ENCODE measurements at places on chromosomes 16 and 17. TPM values are rescaled to one million over a fixed set of nuclear protein-coding genes. Genes with fewer than 3 reads are reported as not detected.

GRCh38 chr17:61458421-61459141 lies 6.4 kb downstream of the TBX4 start:
- DNase-seq, result no peak

GRCh38 chr17:55672585-55673501 lies 49.8 kb downstream of the TMEM100 start:
- peak; percentile 23 for DNase-seq

- no peak for DNase-seq
These were observed 188.2 kb upstream of the CIBAR2 start for GRCh38 chr16:85300406-85300968.

DNA sequence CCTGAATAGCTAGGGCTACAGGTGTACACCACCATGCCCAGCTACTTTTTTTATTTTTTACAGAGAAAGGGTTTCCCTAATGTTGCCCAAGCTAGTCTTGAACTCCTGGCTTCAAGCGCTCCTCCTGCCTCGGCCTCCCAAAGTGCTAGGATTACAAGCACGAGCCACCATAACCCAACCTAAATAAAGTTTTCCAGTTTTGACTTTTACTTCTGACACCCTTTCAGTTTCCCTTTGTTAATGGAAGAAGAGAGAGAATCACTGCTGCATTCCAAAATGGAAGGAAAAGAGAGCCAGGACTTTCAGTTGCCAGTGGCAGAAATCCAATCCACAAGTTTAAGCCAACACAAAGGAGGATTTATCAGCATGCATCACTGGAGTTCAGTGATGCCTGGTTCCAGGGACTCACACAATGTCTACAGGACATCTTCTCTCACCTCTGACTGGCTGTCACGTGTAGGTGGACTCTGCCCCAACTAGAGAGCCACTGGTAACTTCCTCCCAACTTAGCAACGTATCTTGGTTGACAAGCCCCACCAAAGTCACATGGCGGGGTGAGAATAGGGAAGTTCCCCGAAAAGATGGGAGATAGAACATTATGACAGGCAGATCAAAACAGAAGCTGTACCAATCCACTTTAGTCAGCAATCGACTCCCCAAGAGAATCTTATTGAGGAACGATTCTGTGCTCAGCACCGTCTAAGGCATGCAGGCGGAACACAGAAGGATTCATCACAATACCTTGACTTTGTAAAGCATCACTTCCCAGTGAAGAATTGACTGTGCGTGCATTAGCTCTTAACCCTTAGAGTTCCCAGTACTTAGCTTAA lies 46.5 kb downstream of the GAS7 start:
- DNase-seq, result peak; percentile 52

DNA sequence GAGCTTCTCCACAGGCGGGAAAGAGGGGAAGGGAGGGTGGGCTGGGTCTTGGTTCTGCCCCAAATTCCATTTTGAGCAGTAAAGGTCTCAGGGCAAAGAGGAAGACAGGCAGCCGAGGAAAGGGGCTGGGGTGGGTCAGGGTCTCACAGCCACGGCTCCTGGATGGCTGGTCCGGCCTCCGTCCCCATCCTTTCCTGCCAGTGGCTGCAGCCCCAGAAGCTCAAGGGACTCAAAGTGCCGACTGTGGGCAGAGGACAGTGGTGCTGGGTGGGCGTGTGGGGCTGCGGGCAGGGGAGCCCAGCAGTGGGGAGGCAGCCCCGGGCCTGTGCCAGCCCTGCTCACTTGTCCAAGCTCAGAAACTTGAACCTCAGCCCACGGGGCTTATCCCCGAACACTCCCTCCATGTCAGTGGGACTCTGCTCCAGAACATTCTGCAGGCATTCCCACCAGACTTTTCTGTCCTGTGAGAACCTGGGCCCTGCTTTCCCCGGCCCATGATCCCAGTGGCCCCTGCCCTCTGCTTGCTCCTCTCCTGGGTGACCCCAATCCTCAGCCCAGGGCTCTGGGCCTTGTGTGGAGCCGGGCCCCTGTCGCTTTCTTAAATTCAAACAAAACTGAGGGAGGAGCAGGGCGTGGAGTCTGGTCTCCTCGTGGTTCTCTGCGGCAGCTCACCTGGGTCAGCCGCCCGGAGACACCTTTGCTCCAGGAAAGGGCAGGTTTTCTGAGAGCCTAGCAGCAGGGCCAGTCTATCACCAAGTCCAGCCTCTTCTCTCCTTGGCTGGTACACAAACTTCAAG lies 117.8 kb upstream of the METRNL start:
- DNase-seq, result no peak

DNA sequence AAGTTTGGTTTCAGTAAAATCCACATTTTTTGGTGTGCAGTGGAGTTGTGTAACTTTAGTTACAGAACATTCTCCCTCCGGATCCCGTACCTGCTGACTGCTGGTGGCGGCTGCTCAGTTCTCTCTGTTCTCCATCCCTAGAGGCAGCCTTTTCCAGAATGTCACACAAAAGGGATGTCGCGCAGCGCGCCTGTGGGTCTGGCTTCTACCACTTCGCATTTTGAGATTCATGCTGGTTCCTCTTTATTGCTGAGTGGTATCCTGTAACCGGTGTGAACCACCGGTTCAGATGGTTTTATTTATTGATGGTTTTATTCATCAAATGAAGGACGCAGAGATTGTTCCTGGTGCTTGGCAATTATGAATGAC lies 981 bp upstream of the CEP131 start:
- no peak for DNase-seq

DNA sequence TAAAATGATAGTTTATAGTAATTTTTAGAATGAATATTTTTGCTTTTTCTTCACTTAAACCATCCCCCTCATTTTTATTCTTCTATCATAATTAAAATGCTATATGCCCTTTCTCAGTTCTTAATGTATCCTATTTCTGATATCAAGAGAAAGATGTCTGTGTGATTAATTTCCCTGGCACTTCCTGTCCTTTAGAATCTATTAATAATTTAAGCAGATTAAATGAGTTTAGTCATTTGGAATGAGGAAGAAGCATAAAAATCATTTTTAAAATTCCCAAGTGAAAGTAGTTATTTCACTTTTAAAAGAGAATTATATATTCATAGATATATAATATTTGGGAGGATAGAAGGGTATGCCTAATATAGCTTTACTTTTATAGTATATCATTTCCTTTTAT lies 27.8 kb upstream of the CDR2 start:
- DNase-seq, result peak; percentile 36

GRCh38 chr17:30551996-30552339 lies 74.8 kb downstream of the GOSR1 start:
- no peak for DNase-seq

DNA sequence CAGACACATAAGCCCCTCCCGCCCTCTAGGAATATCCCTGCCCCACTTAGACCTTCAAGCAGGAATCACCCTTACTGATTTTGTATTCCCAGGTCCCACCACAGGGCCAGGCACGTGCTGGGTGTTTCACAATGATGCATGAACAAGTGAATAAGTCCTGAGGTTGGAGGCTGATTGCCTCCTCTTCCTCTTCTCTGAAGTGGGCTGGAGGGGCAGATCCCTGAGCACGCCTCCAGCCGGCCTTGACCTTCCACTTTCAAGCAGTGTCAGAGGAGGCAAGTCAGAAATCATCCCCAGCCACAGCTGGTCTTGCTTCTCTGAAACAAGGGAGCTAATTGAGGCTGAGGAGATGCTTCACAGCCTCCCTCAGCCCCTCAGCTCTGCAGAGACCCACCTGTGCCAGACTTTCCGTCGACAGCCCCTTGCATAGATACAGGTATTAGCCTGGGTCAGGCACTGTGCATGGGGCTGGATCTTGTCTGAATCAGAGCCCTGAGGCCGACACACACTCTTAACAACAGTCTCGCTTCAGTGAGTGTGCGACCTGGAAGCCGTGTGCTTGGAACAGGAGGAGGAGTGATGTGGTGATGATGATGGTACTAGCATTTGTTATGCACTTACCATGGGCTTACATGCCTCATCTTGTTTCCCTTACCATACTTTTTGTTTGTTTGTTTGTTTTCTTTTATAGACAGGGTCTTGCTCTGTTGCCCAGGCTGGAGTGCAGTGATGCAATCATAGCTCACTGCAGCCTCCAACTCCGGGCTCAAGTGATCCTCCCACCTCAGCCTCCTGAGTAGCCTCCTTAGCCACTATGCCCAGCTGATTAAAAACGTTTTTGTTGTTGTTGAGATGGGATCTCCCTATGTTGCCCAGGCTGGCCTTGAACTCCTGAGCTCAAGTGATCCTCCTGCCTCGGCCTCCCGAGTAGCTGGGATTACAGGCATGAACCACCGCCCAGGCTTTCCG lies 15.0 kb downstream of the MRM1 start:
- no peak for DNase-seq

GRCh38 chr17:40242774-40243173 lies 23.7 kb downstream of the WIPF2 start:
- DNase-seq, result no peak

GRCh38 chr16:68013440-68013839 lies 2.3 kb downstream of the DPEP2NB start:
- no peak for DNase-seq

DNA sequence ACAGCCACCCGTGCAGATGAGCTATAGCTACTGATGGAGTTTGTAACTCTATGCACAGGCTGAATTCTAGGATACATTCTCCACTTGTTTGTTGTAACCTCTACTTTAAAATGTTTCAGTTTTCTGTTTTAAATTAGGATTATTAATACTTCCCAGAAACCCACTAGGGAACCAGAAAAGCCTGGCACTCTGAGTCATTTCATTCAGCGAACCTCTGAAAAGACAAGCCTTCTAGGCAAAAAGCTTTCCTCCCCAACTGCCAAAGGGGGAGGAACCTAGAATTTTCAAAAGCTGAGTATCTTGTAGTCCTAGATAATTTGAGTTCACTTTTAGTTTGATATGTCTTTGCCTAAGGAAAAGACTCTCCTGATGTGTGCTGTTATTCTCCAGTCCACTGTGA lies 43.2 kb downstream of the GOSR1 start:
- DNase-seq, result peak; percentile 86

DNA sequence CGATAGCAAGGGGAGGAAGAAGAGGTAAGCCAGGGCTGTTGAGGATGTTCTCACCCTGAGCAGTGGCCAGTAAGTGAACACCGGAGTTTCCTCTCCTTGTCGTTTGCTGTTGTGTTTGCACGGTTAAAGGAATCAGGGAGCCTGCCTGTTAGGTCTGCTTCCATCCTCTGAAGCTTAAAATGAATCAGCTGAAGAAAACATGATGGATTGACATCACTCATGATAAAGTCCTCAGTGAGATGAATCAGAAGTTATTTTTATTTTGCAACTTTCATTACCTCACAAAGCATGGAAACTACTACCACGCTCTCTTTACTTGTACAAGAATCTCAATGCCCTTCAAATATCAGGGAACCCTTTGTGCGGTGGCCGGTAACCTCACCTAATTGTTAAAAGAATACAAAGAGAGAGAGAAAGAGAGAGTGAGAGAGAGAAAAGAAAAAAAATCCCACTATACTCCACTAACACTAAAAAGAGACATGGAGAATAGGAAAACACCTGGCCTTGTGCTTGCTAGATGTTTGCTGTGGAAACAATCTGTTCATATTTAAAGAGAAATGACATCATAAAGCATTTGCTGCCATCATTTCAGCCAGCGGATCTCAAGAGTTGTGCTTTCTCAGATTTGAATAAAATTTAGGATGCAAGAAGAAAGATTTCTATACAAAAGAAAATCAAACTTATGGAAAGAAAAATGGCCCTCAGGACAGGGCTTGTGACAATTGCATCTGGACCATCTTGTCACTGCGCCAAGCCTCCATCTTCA lies 441.6 kb upstream of the SALL1 start:
- DNase-seq, result no peak

- no peak for DNase-seq
These were observed 20.7 kb upstream of the GLG1 start for GRCh38 chr16:74627506-74628220.

GRCh38 chr16:56767024-56767423 lies 37.1 kb downstream of the NUP93 start:
- no peak for DNase-seq

GRCh38 chr17:45277992-45278391 lies 16.1 kb upstream of the SPATA32 start:
- DNase-seq, result peak; percentile 95

DNA sequence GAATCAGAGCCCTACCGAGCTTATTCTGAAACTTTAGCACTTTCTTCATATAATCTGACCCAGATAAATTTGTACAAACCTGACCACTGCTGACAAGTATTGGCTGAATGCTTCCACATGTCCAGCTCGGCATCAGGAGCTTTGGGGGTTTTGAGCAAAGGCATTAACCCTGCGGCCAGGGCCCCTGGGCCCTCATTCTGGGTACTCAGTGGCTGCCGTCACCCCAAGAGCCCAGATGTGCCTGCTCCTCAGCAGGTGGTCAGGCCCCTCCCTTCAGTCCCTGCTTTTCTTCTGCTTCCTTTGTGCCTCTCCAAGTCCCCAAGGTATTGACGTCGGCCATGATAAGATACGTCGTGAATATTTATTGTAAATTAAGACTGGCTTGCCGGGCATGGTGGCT lies 47.3 kb upstream of the CHMP6 start:
- no peak for DNase-seq

DNA sequence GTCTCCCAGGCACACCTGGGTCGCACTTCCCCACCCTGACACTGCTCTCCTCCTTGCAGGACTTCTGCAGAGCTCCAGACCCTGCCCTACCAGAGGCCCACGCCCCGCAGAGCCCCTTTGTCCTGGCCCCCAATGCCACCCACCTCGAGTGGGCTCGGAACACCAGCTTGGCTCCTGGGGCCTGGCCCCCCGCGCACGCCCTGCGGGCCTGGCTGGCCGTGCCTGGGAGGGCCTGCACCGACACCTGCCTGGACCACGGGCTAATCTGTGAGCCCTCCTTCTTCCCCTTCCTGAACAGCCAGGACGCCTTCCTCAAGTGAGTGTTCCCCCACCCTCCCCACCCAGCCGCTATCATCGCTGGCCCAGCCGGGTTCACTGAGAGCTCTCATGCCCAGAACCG lies 79.6 kb downstream of the MGAT5B start:
- no peak for DNase-seq

- no peak for DNase-seq
These were observed 341 bp downstream of the SLC7A6OS start for GRCh38 chr16:68310437-68310773.

- DNase-seq, result no peak
These were observed 85.8 kb upstream of the SEC14L1 start for GRCh38 chr17:77054936-77055335.

- DNase-seq, result no peak
These were observed 31.3 kb upstream of the GNG13 start for GRCh38 chr16:831571-832413.

TLCD3B gene
- 0.18 TPM for total RNA-seq

METTL2A gene
- total RNA-seq, result 7.2 TPM

CD7 gene
- not detected for total RNA-seq

ANKRD13B gene
- 7.4 TPM for total RNA-seq

GAST gene
- not detected for total RNA-seq

CCL1 gene
- total RNA-seq, result not detected

SCNN1B gene
- not detected for total RNA-seq

LPO gene
- not detected for total RNA-seq

ANKFY1 gene
- total RNA-seq, result 55.0 TPM

TM4SF5 gene
- total RNA-seq, result not detected

Measured in fibroblast of the aortic adventitia (primary cell).